ENCODE measurements at places on chromosomes 3 and 15.

- DNase-seq, result peak; percentile 53
Measured at GRCh38 chr3:100496711-100497261, 4.4 kb downstream of the TMEM45A start.

- DNase-seq, result no peak
Measured at GRCh38 chr3:194136519-194137007, 615 bp downstream of the HES1 start.

- DNase-seq, result no peak
Measured at GRCh38 chr15:50523851-50524251, 22.6 kb downstream of the USP50 start.

- DNase-seq, result no peak
Measured at GRCh38 chr3:10268930-10269329, 20.7 kb downstream of the TATDN2 start.

GRCh38 chr3:59538753-59539432 is 489.1 kb upstream of the CFAP20DC start:
- no peak for DNase-seq

- DNase-seq, result no peak
Measured at GRCh38 chr3:147336543-147337278, 69.6 kb downstream of the ZIC4 start.

- DNase-seq, result no peak
Measured at GRCh38 chr15:89164712-89165211, 56.6 kb downstream of the RLBP1 start.

- DNase-seq, result no peak
Measured at GRCh38 chr15:50593761-50594160, 47.3 kb upstream of the USP50 start.

- no peak for DNase-seq
Measured at GRCh38 chr3:132817646-132818177, 95.5 kb upstream of the NPHP3 start.

DNA sequence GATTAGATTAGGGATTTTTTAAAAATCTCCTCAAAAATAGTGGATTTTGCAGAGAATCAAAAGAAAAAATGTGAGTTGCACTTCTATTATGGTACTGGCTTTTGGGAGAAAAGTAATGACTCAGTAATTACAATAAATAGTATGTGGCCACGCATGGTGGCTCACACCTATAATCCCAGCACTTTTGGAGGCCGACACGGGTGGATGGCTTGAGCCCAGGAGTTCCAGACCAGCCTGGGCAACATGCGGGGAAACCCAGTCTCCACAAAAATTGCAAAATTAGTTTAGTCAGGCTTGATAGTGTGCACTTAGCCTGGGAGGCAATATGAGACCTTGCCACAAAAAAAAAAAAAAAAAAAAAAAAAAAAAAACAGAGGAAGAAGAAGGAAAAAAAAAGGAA is 1098.2 kb downstream of the ZPLD1 start:
- no peak for DNase-seq

GRCh38 chr3:179332240-179332639 is 9.4 kb downstream of the ZNF639 start:
- no peak for DNase-seq

DNA sequence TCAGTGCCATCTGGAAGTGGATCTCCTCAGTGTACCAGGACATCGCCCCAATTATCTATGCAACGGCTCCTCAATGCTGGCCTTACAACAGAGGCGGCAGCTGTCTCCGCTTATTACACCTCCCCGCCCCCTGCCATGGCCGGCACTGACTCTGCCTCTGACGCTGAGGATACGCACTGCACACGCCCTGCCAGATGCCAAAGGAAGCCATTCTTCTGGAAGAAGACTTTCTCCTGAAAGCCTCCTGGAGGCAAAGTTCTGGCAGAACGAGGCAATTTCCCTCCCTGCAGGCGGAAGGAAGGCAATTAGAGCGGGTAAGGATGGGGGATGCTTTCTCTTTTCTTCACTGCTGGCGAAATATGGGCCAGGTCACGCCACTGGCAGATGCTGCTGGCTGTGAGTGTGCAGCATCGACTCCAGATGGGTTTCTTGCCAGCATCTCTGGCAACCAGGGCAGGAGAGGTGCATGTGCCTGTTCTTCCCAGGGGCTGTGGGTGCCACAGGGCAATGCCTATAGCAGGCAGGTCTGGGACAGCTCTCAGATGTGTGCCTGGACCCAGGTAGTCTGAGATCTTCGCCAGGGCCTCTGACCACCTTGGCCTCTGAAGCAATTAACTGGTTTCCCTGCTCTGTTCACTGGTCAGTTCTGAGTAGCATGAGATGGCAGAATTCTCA is 62.2 kb upstream of the MRPS22 start:
- no peak for DNase-seq

DNA sequence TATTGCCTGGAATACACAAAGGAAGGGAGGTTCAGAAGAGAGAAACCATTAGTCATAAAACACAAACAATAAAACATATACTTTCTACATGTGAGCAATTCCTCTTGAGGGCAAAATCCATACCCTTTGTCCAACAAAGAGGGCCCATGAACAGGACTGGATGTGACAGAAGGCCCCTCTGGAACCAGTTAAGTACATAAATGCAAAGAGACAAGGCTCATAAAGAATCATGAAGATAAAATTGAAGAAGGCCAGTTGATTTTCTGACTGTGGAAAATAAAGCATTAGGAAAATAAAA is 58.3 kb upstream of the CPOX start:
- no peak for DNase-seq

GRCh38 chr3:3281024-3281423 is 101.5 kb upstream of the CRBN start:
- DNase-seq, result no peak

DNA sequence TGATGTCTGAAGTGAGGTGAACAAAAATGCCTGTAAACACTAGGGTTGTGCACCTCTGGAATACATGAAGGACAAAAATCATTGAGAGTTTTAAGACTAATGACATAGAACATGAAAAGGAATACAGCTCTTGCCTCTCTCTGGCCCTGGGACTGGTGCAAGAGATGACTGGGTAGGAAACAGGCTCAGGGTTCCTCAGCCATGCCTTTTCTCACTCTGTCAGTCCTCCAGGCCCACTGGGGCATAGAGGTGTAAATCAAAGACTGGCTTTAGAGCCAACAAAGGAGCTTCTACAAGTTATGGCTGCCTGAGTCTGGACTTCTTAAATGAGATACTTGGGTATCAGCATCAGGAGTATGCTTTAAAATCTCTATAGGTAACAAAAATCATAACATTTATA is 554.7 kb upstream of the KCNMB2 start:
- DNase-seq, result no peak

- DNase-seq, result no peak
Measured at GRCh38 chr15:90677807-90678790, 39.0 kb upstream of the BLM start.

GRCh38 chr3:120275618-120276017 is 9.4 kb downstream of the GPR156 start:
- no peak for DNase-seq

DNA sequence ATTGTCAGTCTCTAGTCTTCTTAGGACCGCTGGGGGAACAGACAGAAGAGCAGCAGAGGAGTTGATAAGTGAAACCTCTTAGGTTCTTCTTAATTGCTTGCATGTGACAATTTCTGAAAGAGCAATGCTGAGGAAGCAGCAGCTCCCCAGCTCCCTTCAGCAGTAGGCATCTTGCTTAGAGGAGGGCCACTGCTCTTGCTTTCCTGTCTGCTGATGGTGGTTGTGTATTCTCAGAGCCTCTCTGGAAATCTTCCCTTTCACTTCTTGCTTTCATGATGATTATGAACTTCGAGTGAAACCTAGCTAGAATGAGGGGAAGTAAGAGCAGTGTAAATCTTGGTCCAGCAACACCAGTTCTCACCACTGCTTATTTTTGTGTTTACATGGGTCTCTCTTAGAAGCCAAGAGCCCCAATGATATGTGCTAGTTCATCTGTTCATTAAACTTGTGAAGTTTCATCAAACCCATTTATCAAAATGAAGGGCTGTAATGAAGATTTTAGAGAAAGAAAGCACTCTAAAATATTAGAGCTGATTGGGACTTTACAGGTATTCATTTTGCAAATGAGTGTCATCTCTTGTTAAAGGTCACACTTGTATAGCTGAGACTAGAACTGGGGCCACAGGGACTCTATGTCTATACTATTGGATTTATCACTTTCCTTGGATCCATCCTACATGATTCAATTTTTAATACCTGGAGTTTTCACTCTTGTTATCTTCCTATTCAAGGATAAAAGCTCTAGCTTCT is 246.7 kb downstream of the LPP start:
- no peak for DNase-seq

DNA sequence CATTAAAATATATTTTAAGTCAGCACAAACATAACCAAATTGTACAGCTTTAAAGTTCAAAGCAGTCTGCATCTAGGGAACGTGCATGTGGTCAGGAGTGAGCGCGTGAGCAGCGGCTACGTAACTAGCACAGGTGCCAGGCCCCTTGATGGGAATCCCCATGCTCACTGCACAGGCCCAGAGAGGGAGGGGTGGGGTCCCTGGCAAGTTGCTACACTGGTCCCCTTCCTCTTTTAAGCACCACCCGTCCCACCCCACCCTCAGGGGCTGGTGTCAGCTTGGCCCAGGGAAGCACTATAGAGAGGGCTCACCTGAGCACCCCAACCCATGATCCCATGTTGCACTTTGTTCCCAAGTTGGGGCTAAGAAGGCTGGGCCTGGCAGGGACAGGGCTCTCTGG is 835 bp upstream of the GMPPB start:
- no peak for DNase-seq

- DNase-seq, result no peak
Measured at GRCh38 chr3:157029365-157029790, 130.6 kb downstream of the CCNL1 start.

DNA sequence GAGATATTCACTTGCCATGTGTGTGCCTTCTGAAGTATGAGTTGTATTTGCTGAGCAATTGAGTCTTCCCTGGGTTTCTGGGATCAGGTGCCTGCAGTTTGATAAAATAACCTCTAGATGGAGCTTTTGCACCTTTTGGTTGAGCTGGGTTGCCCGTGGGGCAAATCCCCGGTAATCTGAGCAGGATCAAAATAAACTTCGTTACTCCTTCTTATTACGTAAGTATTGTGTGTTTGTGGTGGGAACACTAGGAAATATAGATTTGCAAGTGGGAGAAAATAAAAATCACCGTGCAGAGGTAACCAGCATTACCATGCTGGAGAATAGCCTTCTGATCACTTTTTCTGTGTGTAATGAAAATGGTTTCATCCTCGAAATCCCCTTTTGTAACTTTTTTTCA is 277.4 kb upstream of the NR2E3 start:
- DNase-seq, result no peak

DNA sequence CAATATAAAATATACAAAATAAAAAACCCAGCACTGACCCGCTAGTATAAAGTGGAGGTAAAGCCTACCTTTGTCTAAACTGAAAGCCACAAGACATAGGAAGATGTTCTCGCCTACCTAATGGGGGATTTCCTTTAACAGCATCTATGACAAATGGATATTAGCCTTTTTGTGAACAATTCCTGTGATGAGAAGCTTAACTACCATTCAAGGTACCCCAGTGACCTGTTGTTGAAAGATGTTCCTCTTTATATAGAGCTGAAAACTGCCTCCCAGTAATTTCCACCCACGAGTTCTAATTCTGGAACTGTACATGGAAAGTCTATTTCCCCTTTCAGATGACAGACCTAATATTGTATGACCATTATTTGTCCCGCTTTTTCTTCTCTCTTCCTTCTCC is 109.8 kb upstream of the RASGRP1 start:
- DNase-seq, result no peak

DNA sequence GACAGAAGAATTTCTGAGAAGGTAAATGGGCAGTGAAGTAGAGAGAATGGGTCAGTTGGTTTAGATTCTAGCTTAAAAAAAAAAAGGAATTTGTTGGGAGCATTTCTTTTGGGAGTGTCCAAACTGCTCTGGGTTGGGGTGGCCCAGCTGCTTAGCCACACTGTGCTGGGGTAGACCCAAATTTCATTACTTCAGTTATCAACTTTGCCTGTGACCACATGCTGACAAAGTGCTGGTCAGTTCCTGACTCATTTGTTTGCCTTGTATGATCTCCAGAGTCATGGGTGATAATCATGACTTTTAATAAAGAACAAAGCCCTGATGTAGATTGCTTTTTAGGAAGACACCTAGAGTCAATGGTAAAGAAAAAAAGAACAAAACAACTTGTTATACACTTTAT is 121.5 kb upstream of the FGF7 start:
- DNase-seq, result no peak

DNA sequence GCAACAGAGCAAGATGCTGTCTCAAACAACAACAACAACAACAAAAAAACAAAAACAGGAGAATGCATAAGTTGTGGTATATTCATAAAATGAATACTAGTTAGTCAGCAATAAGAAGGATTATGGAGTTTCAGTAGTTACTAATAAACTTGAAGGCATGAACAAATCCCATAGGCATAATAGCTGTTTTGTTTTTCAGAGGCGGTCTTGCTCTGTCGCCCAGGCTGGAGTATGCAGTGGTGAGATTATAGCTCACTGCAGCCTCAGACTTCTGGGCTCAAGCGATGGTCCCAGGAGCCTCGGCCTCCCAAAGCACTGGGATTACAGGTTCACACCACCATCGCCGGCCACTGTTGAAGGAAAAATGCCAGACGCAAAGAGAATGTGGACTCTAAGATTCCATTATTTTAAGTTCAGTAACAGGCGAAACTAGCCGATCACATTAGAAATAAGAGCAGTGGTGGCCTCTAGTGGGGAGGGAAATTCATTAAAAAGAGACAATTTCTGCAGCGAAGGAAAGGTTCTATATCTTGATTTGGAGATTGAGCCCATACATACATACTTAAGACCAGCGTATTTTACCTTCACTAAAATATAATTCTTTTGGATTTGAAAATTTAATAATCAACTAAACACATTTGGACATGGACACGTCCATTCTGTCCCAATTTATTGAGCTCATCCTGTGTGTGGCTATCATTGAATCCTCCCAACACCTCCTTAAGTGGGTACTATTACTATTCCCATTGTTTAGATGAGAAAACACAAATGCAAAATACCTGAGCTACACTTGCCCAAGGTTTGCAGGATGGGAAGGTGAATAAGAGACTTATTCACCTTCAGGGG is 27.4 kb upstream of the HDAC11 start:
- no peak for DNase-seq

DNA sequence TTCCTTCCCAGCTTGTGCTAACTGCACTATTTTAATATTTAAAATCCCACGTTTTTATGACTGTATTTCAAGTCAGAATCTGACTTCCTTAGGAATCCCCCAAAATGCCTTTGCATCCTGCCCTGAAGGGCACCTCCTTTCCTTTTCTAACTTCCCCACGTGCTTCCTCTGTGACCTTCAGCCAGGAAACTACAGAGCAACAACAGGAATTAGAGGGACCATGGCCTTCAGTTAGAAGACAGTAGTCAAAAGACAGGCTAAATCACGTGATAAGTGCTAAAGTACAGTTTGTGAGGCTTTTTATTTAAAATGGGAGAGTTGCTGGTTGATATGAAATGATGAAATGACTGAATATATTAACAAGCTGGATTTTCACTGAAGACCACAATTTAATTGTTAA is 11.8 kb upstream of the ABHD10 start:
- DNase-seq, result no peak

GRCh38 chr3:160132226-160132625 is 93.0 kb upstream of the C3orf80 start:
- DNase-seq, result no peak

- DNase-seq, result no peak
Measured at GRCh38 chr15:36024031-36024688, 478.2 kb upstream of the DPH6 start.

Measured in AG04449 (cell line).